NCI-H1694 treated with DMSO at 0.1 percent for 48 hours (cell line): ENCODE measurements at places on chromosomes 2 and 18.

- no peak for DNase-seq
These were observed 90.4 kb downstream of the FTCDNL1 start for GRCh38 chr2:199760574-199760973.

- DNase-seq: no peak
These were observed 87.7 kb downstream of the RAPGEF4 start for GRCh38 chr2:172823261-172823850.

GRCh38 chr2:36589230-36589630, 8.7 kb downstream of the FEZ2 start:
- DNase-seq: no peak

- DNase-seq: peak; percentile 89
These were observed 9.2 kb downstream of the ALLC start for GRCh38 chr2:3667151-3667631.

DNA sequence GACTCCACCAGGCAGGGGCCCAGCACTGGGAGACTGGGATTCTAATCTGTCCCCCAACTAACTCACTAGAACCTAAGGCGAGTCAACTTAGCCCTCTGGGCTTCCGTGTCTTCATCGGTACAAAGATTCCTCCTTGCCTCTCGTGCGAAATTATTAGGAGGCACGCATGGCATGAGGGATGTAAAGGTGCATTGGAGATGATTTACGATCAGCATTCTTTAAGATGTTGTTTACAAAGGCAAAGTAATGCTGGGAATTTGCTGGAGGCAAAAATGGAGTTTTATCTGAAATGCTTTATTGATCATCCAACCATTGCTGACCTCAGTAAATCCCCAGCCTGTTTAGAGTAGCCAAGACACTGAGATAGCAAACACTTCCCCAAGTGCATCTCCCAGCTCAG, 171.8 kb upstream of the KLHL29 start:
- DNase-seq: no peak

DNA sequence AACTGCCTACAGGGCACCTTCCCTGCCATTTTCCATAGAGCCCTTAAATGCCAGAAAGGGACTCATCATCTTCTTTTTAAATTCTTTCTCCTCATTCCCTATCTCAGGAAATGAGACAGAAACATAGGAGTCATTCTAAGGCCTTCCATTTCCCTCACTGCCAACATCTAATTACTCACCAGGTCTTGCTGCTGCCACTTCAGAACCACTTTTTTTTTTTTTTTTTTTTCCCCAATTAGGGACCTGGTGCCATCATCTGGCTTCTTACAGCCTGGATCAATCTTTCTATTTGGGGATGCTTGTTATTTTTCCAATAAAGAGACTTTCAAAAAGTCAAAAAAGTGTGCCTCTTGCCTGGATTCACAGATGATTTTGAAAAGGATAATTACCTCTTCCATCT, 373.4 kb downstream of the LPIN1 start:
- DNase-seq: no peak

DNA sequence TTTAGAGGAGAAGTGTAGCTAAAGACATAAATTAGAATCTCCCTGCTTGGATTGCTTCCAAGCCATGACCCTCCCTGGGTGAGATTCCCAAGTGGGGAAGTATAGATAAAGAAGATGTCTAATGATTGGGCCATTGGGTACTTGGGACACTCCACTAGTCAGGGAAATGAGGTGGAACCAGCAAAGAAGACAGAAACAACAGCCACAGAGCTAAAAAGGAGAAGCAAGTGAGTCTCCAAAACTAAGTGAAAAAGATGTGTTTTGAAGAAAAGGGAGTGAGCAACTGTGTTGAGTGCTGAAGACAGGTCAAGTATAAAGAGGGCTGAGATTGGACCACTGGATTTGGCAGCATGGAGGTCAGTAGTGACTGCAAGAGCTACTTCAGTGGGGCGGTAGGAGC, 276.7 kb upstream of the STON1 start:
- DNase-seq: no peak

GRCh38 chr18:57446322-57446721, 11.1 kb downstream of the ONECUT2 start:
- no peak for DNase-seq

DNA sequence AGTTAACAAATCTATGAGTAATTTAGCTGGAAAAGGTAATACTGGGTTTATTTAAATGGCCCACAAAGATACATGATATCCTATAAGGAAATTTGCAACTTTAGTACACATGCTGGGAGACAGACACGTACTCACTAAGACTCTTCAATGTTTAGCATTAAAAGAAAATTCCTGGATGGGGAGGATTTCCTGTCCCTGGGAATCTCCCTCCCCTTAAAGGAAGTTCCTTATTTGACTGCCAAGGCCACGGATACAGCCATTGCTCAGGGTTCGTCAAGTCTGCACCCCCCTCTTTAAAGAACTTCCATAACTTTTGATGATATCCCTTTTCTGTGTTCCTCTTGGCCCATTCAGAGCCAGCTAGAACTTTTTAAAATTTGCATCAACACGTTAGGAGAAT, 267.6 kb downstream of the CD226 start:
- no peak for DNase-seq

- no peak for DNase-seq
These were observed 57.2 kb upstream of the RTN4 start for GRCh38 chr2:55107436-55107835.

- DNase-seq: no peak
These were observed 5.1 kb downstream of the TRIB2 start for GRCh38 chr2:12721566-12722446.

- no peak for DNase-seq
These were observed 260.6 kb upstream of the TNP1 start for GRCh38 chr2:217120429-217120828.

- DNase-seq: no peak
These were observed 271.9 kb downstream of the GPD2 start for GRCh38 chr2:156708051-156708450.

- no peak for DNase-seq
These were observed 69.0 kb downstream of the AOX1 start for GRCh38 chr2:200654823-200655222.

DNA sequence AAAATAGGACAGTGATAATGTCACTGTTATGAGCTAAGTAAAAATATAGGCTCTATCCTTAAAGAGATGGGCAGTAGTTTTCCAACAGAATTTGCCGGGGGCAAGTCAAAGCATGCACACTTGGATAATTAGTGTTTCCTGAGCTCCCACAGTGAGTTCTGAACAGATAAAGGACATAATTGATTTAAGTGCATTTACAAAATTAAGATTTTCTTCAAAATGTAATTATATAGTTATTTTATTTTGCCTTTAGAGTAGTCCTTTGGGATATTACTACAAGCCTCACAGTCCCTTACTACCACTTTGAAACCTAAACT, 107.6 kb downstream of the RAPGEF4 start:
- DNase-seq: no peak

DNA sequence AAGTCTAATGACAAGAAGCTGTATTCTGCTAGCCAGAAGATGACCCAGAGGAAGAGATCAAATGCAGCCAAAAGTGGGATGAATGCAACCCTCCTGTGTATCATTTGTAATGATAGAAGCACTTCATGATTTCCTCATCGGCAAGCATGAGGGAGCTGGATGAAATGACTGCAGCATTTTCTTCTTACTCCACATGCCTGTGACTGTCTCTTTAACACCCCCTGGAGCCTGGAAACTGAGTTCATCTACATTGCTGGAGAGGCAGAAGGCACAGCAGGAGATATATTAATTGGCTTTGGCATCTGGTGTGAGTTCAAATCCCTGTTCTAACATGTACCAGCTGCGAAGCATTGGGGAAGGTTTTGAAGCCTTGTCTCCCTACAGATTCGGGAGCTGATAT, 37.7 kb downstream of the ID2 start:
- peak; percentile 55 for DNase-seq

DNA sequence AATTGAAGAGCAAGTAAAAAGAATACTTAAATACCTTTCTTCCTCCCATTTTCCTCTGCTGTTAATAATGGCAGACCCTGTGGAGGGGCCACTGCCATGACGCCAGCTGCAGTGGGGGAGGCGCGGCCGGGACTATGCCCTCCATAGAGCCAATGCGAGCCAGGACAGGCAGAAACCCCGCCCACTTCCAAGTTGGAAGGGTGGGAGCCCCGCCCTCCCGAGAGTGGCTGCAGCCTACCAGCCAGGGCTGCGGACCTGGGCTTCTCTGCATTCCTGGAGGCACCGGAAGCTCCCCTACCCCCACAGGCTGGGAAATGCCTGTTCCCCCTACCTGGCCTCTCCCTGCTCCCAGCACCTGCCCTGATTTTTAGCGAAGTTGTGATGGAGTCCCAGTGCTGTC, 439.4 kb upstream of the CDH19 start:
- DNase-seq: no peak

- no peak for DNase-seq
These were observed 2.4 kb upstream of the ARHGEF4 start for GRCh38 chr2:130834091-130834930.

GRCh38 chr2:209682646-209683045, 89.0 kb upstream of the UNC80 start:
- no peak for DNase-seq

DNA sequence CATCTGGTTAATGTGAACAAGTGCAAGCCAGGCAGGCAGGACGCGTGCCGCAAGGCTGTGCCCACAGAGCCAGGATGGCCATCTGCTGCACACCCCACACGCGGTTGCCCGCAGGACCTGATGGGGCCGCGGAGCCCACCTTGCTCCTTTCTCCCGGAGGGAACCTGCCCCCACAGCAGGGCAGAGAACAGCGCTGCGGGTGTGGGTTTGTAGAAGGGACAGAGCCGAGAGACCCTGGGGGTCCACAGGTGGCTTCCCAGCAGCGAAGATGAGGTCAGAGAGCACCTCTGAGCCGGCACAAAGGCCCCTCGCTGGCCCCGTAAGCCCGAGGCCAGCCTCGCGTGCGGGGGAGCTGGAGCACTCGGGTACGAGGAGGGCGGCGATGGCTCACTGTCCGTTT, 460.8 kb upstream of the SALL3 start:
- DNase-seq: no peak

GRCh38 chr2:72949642-72950041, 32.3 kb downstream of the EMX1 start:
- no peak for DNase-seq

DNA sequence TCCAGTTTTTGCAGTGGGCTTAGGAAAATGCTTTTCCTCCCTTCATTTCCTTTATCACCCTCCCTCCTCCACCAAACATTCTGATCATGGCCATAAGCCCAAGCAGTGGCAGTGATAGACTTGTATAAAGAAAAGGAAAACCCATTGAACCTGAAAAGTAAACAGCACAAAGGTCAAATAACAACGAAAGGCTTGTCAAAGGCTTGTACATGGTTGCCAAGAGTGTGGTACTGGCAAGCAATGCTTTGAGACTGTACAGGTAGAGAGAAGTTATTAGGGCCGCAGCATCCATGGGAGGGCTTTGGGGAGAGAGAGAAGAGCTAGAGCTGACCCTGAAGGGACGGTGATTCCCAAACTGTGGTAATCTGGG, 2.1 kb upstream of the VWA3B start:
- no peak for DNase-seq

- no peak for DNase-seq
These were observed 97.2 kb downstream of the TDRD15 start for GRCh38 chr2:21220930-21221329.

GRCh38 chr2:218315397-218315796, 23.1 kb upstream of the TMBIM1 start:
- no peak for DNase-seq

DNA sequence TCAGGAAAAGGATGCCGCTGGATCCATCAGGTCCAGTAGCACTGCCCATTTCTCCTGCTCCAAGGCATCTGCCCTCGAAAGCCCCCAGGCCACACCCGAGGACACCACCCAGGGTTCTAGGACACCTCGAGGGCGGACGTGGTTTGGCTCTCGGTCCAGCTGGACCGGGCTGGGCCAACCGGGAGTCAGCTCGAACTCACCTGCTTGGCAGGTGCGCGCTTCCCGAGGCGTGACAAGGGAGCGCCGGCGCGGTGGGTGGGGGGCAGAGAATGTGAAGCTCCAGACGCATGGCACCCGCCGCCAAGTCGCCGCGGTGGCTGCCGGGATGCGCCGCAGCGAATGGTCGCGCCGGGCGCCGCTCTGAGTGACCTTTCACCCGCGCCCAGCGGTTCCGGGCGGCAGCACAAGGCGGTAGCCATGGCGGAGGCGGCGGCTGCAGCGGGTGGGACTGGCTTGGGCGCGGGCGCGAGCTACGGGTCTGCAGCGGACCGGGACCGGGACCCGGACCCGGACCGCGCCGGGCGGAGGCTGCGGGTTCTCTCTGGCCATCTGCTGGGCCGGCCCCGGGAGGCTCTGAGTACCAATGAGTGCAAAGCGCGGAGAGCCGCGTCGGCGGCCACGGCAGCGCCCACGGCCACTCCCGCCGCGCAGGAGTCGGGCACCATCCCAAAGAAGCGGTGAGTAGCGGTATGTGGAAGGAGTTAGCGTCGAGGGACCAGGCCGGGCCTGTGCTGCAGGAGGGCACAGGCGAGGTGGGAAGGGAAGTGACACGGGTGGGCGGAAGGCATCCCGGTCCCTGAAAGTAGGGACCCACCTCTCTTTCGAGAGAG, at the start of gene AGPS:
TSS of gene AGPS (plus strand) at position 401 of the 830 bp plus-strand sequence. CDS start at position 418, 17 bp downstream.
- peak; percentile 54 for DNase-seq

DNA sequence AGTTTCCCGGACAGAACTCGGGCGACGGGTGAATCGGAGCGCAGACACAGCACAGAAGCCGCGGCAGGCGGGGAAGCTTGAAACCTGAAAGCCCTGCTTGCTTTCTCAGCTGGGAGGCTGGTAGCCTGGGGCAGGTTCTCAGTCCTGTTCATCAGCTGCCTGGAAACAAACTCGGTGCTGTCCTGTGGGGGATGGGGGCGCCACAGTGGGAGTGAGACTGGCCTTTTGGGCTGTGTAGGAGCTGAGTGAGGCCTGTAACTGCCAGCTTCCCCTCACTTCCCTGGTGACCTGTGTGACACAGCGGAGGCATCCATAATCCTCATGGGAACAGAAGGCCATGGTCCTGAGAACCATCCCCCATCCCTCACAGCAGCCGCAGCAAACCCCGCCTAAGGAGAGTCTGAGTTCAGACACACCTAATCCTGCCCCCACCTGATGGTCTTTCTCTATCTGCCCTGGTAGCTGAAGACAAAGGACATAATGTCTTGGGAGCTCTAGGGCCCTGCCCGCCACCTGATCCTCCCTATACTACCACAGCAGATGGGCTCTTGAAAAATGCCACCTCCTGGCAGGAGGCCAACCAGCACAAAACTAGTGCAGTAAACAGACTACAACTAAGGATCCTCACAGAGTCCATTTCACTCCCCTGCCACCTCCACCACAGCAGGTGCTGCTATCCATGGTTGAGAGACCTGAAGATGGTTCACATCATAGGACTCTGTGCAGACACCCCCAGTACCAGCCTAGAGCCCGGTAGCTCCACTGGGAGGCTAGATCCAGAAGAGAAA, 52.7 kb upstream of the LDLRAD4 start:
- no peak for DNase-seq

DNA sequence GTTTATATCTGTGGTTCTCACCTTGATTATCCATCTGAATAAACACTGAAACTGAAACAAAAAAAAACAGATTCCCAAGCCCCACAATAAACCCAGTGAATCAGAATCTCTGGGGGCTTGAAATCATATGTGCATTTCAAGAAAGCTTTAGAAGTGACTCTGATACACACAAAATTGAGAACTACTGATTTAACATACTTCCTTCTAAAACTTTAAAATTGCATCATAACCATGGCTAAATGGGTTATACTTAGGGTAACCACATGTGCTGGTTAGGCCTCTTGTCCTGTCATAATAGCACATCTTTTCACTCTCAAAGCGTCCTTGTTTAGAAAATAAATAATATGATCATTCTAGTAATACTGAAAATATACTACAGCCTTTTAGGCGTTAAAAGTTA, 100.9 kb downstream of the ATAD2B start:
- no peak for DNase-seq

- no peak for DNase-seq
These were observed 78.0 kb upstream of the WIPF1 start for GRCh38 chr2:174675615-174676014.
